GM13977 (cell line): ENCODE measurements at places on chromosomes 6 and 20.

DNA sequence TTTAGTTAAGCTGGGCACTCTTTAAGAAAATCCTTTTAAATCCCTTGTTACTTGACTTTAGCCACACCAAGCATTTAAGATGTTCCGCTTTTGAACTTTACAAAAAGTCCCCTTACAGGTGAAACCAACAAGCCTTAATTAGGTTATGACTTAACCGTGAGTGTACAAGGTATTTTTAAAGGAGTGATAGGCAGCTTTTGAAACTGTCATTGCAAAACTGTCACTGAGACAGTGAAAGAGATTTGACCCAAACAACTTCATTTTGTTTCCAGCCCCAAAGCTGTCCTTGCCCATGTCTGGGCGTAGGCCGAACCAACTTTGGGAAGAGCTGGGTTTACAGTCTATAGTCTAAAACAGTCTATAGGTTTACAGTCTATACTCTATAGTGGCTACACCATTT lies 305.4 kb downstream of the FARS2 start:
- DNase-seq, result no peak

DNA sequence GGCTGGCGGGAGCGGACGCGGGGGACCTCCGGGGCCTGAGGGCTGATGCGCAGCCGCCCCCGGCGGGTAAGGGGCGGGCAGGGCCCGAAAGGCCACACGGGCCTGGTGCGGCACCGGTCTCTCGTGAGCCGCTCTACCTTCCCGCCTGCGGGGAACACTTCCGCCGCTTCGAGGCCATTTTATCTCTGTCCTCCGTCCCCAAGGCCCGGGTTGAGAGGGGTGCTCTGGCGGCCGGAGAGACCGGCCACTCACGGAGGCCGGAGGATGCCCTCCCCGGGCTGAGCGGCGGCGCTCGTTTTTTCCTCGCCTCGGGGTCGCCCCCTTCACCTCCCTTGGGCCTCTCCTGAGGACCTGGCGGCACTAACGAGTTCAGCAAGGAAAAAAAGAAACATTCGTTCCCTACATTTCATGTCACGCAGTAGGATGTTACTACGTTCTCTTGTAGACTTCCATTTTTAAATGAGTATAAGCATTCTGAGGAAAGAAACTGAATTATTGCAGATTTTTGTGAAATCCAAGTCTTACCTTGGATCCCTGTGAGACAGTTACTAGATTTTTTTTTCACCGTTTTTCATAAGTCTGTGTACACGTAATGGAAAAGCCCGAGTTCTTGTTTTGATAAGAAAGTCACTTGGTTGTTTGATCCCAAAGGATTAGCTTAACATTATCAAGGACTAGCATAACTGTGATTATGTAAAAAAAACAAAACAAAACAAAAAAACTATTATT lies 575 bp downstream of the WTAP start:
- peak; percentile 71 for DNase-seq

DNA sequence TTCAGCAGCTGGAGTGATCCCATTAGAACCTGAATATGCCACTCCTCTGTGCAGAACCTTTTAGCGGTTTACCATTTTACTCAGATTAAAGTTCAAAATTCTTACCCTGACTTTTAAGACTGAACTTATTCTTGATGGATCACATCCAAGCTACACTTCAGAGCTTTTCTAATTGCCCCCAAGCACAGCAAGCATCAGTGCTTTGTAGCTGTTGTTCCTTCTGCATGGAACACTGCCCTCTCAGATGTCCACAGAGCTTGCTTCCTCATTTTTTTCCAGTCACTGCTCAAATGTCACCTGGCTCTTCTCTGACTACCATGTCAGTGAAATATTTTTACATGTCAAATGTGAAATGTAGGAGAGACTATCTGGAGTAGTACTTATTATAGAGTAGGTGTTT lies 1.6 kb upstream of the SLC35B3 start:
- no peak for DNase-seq

GRCh38 chr6:20658053-20658452 lies 123.8 kb downstream of the CDKAL1 start:
- DNase-seq, result no peak

DNA sequence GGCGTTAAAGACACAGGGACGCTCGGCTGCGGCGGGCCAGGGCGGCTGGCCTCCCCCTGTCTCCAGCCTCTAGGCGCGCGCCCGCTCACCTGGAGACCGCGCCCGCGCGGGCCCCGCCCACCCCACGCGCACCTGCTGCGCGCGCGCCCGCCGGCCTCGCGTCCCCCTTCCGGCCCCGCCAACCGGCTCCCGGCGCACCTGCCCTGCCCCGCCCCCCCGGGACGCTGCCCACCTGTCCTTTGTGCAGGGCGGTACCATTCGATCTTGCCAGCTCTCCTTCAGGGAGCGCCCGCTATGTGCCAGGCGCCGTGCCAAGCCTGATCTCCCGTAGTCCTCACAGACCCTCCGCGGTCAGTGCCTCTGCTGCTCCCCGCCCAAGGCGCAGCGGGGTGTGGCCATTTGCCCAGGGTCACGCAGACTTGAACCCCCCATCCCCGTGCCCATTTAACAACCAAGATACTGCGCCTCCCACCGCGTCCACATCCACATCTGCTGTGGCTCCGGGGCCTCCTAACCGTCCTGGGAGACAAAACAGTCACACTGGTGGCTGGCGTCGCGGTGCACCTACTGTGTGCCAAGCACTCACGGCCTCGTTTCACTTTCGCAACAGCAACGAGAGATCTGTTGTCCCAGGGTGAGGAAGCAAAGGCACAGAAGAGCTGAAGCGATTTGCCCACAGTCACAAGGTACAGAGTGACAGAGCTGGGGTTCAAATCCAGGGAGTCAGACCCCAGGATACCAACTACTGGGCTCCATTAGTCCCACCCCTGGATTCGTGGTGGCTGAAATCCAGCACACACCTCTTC lies 48.1 kb downstream of the NOL4L start:
- no peak for DNase-seq

DNA sequence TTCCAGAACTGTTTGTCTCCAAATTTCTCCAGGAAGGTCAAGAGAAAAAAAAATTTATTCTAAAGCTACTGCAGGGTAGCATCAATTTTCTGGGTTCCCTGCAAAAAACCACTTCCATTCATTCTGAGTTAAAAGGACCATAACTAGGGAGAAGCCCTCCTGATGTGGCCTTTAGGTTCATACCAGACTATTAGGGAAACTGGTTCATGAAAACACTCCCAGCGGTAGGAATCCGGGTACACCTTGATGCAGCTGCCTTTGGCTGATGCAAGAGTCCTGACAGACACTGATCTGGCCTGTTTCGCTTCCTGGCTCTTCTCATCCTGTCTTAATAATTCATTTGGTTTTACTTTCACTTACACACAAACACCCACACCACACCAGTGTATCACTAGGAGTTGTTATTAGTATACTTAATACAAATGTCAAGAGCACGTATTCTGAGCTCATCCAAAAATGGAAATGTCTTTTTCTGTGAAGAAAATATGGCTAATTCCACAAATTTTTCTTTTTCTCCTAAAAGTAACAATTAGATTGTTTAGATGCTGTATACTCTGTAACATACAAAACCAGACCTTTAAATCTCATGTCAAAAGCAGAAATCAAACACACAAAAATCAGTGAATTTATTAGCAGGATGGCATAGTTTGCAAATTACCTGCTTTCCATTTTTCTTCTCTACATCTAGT lies 38.4 kb upstream of the ARHGAP18 start:
- peak; percentile 50 for DNase-seq

DNA sequence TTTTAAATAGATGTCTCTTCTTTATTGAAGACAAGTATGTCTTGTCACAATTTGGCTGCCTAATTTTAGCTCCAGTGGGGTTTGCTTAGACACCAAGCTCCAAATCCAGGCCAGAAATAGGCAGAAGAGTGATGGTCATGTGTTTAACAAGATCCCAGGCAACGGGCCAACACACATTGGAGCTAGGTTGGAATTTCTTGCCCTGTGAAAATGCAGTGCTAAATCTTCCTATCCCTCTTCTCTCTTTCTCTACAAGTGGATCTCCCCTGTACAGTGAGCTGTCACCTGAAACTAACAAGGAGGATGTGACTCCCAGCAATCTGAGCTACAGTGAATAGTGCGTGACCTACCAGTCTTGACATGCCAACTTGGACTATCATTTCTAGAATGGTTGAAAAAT lies 65.3 kb upstream of the VGLL2 start:
- DNase-seq, result no peak

DNA sequence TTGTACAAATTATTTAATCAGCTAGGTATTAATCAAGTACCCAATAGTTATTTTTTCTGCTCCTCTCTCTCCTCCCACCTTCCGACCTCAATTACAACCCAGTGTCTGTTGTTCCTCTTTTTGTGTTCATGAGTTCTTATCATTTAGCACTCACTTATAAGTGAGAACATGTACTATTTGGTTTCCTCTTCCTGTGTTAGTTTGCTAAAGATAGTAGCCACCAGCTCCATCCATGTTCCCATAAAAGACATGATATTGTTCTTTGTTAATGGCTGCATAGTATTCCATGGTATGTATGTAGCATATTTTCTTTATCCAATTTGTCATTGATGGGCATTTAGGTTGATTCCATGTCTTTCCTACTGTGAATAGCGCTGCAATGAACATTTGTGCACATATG lies 652.8 kb upstream of the CITED2 start:
- no peak for DNase-seq

DNA sequence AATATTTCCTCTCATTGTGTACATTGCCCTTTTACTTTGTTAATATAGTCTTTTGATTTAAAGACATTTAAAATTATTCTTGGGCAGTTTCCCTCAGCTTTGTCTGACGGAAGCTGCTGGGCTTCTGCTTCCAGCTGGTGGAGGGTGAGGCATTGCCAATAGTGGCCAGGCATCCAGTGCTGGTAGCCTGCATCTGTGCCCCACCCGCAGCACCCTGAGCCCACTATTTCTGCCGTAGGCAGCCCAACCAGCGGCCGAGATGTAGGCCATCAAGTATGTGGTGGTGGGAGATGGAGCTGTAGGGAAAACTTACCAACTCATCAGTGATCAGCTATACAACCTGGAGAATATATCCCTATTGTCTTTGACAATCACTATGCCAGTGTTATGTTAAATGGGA lies 226.0 kb upstream of the SYNCRIP start:
- DNase-seq, result no peak

DNA sequence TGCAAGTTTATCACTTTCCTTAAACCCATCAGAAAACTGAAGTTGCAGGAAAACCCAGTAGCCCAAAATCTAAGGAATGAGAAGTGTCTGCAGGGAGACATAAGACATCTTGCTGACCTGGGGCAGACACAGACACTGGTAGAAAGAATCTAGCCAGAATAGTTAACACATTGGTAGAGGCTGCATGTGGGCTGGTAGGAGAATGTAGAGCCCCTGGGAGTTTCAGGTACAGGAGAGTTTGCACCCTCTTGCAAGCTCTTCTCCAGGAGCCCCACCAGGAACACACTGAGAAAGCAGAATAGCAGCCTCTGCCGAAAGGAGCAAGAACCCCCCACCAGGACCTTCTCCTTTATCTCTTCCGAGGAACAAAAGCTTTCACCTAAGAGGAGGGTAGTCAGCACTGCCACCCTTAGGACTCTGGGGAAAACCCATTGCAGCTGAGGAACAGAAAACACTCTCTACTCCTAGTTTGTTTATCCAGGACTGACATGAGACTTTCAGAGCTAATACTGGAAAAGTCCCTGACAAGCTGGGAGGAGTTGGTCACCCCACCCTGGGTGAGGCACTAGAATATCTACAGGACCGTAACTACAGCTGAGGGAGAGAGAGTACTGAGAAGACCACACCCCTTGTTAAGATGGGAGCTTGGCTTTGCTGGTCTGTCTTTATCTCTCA lies 10.5 kb upstream of the OGFRL1 start:
- no peak for DNase-seq

- DNase-seq, result no peak
Measured at GRCh38 chr6:33207552-33208090, 679 bp upstream of the RING1 start.

- peak; percentile 92 for DNase-seq
Measured at GRCh38 chr6:26270903-26271667, 93.9 kb upstream of the BTN3A2 start.

DNA sequence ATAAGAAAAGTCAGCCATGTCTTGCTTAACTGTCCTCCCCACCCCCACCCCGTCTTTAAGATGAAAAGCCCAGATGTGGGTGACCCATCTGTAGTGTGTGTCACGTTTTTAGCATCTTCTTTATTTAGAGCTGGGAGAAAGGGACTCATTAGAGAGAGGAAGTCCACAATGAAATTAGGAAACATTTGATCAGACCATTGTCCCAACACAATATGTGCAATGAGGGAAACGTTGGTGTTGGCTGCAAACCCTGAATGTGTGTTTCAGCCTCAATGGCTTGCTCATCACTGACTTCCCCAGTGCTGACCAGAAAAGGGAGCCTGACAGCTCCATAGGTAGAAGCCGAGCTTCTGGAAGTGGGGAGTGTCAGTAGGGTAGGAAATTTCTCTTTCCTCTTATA lies 475.7 kb downstream of the CD83 start:
- no peak for DNase-seq

- no peak for DNase-seq
Measured at GRCh38 chr6:124298730-124299129, 495.1 kb downstream of the NKAIN2 start.

DNA sequence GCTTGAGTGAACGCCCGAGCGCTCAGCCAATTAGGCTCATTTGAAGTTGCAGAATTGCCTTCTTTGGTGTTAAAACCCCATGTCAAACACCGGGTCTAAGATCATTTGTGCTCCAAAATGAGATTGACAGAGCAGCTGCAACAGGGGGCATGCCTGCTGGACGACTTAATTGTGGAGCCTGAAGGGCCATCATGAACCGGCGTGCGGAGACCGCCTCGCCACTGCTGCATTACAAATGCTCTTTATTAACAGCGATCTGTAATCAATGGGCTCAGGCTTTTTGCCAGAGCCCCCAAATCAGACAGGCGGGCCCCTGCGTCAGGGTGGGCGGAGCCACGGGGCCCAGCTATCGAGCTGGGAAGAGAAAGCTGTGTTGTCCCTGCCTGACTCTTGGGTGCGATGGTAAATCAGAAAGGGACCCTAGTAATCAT lies 183.2 kb downstream of the SIM1 start:
- DNase-seq, result no peak

DNA sequence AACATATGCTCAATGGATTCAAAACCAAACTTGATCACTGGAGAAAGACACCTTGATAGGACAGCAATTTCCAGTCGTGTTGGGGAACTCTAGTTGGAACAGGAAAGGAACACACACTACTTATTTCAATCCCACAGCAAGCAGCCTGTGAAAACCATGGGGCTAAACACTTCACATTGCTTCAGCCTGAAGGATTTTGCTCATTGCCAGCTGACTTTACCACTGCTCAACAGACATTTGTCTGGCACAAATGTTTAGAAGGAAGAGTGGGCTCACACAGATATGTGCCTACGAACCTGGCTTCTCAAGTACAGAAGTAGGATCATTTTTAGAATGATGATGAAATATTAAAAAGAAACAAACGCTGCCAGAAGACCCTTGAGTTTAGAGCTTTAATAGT lies 598.1 kb downstream of the PHF3 start:
- no peak for DNase-seq

DNA sequence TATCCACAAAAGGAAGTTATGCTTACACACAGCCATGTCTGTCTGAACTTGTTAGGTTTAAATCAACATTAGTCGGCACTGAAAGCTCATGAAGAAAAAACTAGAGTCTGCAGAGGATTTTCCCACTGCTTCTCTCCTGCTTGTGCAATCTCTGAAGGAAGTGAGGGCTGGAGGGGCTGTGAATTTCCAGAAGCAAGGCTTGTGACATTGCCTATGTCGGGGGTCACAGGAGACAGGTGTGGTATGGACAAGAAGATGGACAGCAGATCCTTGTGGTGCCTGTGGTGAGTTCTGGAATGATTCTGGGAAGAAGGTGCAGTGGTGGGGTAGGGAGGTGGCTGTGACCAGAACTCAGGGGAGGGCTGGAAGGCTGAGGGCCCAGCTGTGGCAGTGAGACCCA lies 84.3 kb upstream of the TRAF3IP2 start:
- no peak for DNase-seq

- DNase-seq, result no peak
Measured at GRCh38 chr6:143857651-143858050, 6.6 kb upstream of the ZC2HC1B start.
